Mesothelial cell of epicardium (in vitro differentiated cells): ENCODE measurements at places on chromosomes 4 and X.

DNA sequence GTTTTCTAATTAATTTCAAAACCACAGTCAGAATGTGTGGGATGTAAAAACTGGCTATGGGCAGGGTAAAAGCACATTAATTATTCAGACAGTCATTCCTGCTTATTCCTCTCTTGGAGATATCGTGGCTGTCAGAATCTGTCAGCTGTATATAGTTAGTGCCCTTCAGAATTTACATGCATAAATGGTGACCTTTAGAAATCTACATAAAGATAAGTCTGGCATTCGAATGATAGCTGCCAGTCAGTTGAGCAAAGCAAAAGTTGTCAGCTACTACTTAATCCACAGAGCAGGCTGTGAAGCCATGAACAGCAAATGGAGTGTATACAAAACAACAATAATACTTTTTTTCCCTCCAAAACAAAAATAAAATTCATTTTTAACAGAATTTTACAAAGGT is 189.5 kb downstream of the ADGRL3 start:
- H3K4me3 ChIP-seq: no peak overlapping the region
- no peak for DNase-seq
- peaks cover 17% of the 10 kb centered on the region for H3K4me1 ChIP-seq
- no peak overlapping the region for H3K27ac ChIP-seq

GRCh38 chr4:2280531-2281300 is 18.8 kb upstream of the MXD4 start:
- no peaks in the 10 kb centered on the region for H3K36me3 ChIP-seq
- DNase-seq: no peak
- no peaks in the 10 kb centered on the region for H3K4me1 ChIP-seq
- H3K4me3 ChIP-seq: no peak overlapping the region

GRCh38 chr4:115969756-115970155 is 856.3 kb upstream of the NDST4 start:
- no peak overlapping the region for H3K4me3 ChIP-seq
- no peak for DNase-seq
- no peak overlapping the region for H3K27ac ChIP-seq
- peaks cover 8% of the 10 kb centered on the region for H3K4me1 ChIP-seq

GRCh38 chrX:3576886-3577501 is 136.5 kb downstream of the PRKX start:
- peaks cover 4% of the 10 kb centered on the region for H3K27me3 ChIP-seq
- no peak overlapping the region for H3K27ac ChIP-seq
- no peak for DNase-seq
- H3K4me3 ChIP-seq: no peak overlapping the region

- no peaks in the 10 kb centered on the region for H3K27me3 ChIP-seq
- H3K4me3 ChIP-seq: no peak overlapping the region
- DNase-seq: no peak
Measured at GRCh38 chrX:47456080-47456479, 26.9 kb downstream of the ZNF41 start.

DNA sequence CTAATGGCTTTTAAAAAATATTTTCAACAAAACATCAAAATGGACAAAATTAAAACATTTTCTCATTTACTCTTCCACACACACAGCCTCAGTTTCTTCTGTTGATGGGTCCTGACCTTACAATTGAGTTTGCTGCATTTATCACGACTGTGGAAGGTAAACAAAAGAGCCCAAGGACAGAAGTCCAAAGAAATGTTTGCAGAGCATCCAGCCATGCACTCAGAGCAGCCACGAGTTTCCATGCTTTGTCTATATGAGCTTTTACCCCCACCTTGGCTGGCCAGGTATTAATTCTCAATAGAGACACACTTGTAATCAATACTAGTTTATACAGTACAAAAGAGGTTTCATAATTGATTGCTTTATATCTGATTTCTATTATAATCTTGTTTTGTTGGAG is 85.0 kb upstream of the WDFY3 start:
- H3K4me1 ChIP-seq: no peaks in the 10 kb centered on the region
- no peak for DNase-seq
- no peak overlapping the region for H3K4me3 ChIP-seq
- peaks cover 42% of the 10 kb centered on the region for H3K27me3 ChIP-seq
- H3K36me3 ChIP-seq: no peaks in the 10 kb centered on the region
